Urothelium cell line (cell line): ENCODE measurements at places on chromosomes 1 and 21.

DNA sequence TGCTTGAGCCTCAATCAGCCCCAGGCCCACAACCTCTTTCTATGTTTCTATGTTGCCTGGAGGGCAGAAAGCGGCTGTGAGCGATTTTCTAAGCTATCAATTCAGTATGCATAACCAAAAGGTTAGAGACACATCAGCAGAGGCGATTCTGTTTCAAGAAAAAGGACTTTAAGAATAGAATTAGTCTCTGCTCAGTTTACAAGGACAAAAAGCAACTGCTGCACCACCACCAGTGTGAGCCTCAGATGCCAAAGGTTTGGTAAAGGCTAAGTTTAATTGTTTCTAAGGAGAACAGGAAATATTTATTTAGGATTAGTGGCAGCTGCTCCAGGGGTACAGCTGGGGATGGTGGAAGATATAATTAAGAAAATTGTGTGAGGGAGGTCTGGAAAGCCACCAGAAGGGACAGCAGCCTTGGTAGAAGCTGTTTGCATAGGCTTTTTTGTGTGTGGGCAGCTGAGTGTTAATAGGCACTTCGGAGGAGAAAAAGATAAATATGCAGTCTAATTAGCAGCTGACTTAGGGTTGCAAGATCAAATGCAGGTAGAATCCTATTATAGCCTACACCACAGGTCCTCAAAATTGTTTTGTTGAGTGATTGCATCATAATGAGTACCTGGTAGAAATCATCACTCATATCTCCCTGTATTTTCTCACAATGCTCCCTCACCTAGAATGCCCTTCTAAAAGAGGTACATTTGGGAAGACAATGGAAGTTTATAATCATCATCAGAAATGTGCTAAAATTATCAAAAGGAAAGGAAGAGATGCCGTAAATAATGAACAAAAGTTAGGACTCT, 35.8 kb downstream of the ZC3H11B start:
- DNase-seq: no peak

GRCh38 chr1:67274623-67275325, 32.9 kb upstream of the IL12RB2 start:
- no peak for DNase-seq

DNA sequence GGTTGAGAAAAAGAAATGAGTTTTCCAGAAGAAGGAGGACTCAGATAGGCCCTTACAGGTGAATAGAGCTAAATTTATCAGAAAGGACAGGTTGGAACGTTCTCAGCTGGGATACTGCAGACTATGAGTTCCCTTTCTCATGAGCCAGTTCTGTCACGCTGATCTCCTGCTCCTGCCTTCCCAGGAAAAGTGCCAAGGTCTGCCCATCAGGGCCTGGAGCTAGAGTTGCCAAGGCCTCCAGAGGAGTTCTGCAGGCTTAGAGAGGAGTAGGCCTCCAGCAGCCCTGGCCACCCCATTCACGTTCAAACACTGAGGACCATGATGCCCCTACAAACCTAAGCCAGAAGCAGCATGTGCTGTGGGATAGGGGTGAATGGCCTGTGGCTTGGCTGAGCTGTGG, 126.8 kb upstream of the TNR start:
- no peak for DNase-seq

DNA sequence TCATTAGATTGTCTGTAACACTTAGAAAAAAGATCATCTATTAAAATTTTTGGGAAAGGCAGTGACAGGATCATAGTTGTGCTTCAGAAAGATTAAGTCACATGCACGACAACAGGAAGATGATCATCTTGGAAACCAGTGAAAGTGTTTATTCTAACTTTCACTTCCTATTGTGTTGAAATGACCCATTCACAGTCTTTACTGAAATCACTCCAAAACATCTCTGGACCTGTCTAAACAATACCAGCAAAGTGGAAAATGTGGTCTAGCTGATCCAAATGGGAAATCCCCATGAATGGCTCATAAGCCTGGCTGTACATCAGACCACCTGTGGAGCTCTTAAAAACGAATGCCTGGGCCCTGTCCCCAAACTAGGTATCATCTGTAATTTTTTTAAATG, 111.1 kb upstream of the ETV3 start:
- no peak for DNase-seq

GRCh38 chr1:157144509-157144908, 6.3 kb upstream of the ETV3 start:
- DNase-seq: no peak

- DNase-seq: no peak
These were observed 119.3 kb downstream of the CRYAA start for GRCh38 chr21:43287795-43288755.

GRCh38 chr1:246923482-246923881, 8.3 kb downstream of the AHCTF1 start:
- no peak for DNase-seq

- no peak for DNase-seq
These were observed at the start of gene TNFSF4 for GRCh38 chr1:173206816-173207568. TSS of gene TNFSF4 (minus strand) at chr1:173207331. CDS start at chr1:173207176, 155 bp downstream.

DNA sequence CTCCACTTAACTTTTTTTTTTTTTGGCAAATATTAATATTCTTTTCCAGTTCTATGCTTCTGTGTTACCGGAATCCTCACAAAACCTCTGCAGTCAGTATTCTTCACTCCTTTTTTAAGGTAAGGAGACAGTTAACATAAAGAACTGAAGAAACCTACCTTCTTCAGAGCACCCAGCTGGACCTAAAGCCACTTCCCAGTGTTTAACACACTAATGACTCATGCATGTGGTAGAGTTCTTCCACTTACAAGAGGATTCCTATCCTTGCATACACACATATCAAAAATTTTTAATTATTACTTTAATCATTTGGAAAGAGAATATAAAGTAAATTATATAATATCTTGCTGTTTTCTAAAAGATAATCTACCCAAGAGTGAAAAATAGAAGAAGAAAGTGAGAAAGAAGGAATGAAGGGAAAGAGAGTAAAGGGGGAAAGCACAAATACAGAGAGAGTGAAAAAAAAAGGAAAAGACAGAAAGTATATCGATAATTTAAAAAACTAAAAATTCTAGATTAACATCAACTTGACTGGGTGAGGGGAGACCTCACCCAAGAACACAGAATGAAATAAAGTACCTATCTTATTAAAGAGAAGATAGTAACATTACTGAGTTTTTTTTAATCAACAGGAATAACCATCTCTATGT, 54.9 kb downstream of the ENAH start:
- DNase-seq: no peak

DNA sequence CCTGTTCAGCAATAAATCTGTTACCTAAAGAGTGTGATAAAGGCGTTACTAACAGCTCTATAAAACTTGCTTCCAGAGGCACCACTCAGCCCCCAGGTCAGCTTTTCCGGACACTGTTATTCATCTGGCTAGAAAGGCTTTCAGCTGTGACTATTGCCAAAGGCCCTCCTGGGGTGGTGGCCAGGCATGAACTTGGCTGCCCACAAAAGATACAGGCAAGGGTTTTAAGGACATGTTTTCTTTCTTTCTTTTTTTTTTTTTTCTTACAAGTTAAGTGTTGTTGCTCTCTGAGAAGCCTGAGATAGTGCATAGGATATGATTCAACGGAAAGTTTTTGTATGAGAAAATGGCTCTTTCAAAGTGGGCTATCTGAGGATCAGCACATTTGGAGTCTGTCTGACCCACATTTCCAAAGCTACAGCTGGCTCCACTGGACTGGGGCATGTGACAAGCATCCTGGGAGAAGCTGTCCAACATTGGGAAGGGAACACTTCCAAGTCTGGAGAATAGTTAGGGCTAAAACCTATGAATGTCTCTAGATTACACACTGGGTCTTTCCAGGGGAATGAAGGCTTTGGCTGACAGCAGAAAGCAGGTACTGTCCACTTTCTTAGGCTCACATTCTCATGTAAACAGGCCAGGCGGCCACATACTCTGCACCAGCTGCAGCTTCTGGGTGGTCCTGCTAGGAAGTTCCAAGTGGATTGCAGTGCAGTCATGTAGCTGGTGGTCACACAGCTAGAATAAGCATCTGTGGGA, 639.7 kb downstream of the LMO4 start:
- no peak for DNase-seq

- DNase-seq: peak; percentile 94
These were observed at the start of gene ETNK2 for GRCh38 chr1:204151552-204152309. TSS of gene ETNK2 (minus strand) at chr1:204152044. CDS start at chr1:204151852, 192 bp downstream.

DNA sequence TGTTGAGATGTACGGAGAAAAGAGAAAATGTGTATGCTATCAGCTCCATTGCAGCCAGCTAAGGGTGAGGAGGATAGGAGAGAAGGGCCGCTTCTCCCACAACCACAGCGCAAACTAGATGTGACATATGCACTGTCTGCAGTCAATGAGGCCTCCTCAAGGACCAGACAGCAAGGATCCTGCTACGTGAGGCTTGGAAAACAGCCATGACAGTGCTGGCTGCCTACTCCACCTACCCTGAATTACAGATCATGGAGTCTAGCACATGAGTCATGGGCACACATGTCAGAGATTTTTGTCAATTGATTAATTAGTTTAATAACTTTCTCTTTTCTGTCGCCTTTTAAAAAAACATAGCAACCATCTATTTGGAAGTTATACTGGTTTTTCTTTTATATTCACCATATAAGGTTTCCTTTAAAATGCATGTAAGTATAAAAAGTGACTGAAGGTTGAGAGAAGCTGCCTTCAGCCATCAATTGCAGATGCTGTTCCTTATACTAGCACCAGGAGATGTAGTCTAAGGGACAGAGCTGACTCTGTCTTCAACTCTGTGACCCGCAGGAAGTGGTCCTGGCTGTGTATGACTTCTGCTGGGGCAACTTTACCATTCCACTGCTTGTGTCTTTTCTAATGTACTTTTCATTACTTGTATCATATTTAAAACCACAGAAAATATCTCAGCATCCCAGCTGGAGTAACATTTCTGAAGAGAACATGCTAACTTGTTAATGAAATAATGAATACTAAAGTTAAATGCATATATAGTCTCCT, 3.1 kb downstream of the VPS26C start:
- no peak for DNase-seq

- no peak for DNase-seq
These were observed 4.6 kb downstream of the TENT5B start for GRCh38 chr1:27007909-27008582.

GRCh38 chr1:233714631-233715217, 100.8 kb downstream of the KCNK1 start:
- no peak for DNase-seq

DNA sequence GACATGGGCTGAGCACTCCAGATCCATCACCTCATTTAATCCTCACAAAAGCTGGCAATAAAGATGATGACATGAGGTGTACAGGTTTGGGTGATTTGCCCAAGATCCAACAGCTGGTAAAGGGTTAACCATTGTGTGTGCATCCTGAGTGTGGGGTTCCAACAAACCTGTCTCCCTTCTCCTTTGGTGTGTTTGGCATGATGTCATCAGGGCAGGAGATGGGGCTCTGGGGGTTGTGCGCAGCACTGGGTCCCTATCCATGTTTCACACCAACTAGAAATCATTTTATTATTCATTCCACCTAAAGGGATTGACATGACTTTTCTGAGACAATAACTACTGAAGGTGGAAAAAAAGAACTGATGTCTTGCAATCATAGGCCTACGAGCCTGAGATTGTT, 452.5 kb downstream of the SIPA1L2 start:
- no peak for DNase-seq
